Breast epithelium (tissue), 4 donors: ENCODE measurements at places on chromosomes 11 and 22.

- DNase-seq, result no peak
- no peaks in the 10 kb centered on the region for H3K27me3 ChIP-seq
- no peaks in the 10 kb centered on the region for H3K4me1 ChIP-seq
- H3K36me3 ChIP-seq, result no peaks in the 10 kb centered on the region
- no peak overlapping the region for H3K4me3 ChIP-seq
These were observed 22.2 kb upstream of the CCDC34 start for GRCh38 chr11:27385245-27385644.

- H3K27me3 ChIP-seq, result no peaks in the 10 kb centered on the region
- H3K27ac ChIP-seq, result no peak overlapping the region
- H3K4me1 ChIP-seq, result no peaks in the 10 kb centered on the region
- no peaks in the 10 kb centered on the region for H3K36me3 ChIP-seq
These were observed 155.2 kb downstream of the DCDC1 start for GRCh38 chr11:31214372-31214771.

GRCh38 chr22:49424893-49425270 lies 402.8 kb downstream of the BRD1 start:
- no peaks in the 10 kb centered on the region for H3K36me3 ChIP-seq
- peaks cover 19% of the 10 kb centered on the region for H3K27me3 ChIP-seq
- no peak overlapping the region for H3K4me3 ChIP-seq
- DNase-seq, result peak; percentile 17
- H3K4me1 ChIP-seq, result no peaks in the 10 kb centered on the region

DNA sequence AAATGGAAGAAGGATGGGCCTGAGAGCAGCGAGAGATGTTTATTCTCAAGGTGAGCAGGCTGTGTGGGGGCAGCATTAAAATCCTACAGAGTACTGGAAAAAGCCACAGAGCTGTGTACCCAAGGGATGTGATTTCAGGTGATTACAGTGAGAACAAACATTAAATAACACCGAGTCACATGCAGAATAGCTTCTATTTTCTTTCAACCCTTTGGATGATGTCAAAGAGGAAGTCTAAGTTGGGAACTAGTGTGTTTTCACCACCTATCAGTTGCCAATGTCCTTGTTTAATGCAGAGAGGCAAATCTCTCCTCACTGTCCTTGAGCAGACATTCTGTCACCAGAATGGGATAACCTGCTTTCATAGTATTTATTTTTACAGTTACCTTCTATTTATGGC lies 379.6 kb upstream of the NARS2 start:
- H3K4me1 ChIP-seq, result no peaks in the 10 kb centered on the region
- H3K4me3 ChIP-seq, result no peak overlapping the region
- H3K36me3 ChIP-seq, result no peaks in the 10 kb centered on the region
- DNase-seq, result no peak
- no peaks in the 10 kb centered on the region for H3K27me3 ChIP-seq

DNA sequence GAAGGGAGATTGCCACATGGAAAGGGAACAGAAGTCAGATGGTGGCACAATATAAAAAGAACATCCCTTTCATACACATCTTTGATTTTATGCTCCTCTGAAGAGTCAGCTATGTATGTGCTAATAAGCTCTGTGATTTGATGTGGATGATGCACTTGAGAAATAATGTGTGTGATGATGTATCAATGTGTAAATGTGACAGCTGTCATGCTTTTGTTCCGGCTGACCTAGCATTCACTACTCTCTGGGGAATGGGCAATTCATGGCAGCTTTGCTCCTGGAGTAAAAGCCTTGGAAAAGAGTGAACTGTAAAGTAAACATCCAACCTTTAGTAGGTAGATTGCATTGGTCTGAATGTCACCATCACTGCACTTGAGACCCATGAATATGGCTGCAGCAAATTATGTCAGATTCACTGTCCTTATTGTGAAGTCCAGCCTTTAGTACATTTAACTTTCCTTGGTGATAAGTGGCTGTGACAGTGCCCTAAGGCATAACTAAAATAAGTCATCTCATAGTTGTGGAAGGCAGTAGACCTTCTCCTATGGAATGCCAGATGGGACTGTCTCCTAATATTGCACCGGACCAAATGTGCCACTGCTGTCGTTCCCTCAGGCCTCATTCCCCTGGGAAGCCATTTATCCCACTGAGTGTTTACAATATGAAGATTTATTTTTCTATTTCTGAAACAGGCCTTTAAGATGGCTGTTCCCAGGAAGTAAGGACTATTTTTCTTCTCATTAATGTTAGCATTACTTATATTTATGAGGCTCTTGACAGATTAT lies 178.2 kb upstream of the CCDC90B start:
- no peak overlapping the region for H3K27ac ChIP-seq
- no peaks in the 10 kb centered on the region for H3K4me1 ChIP-seq
- H3K36me3 ChIP-seq, result no peaks in the 10 kb centered on the region
- no peaks in the 10 kb centered on the region for H3K27me3 ChIP-seq
